CD4-positive, alpha-beta T cell treated with Interleukin-10 for 1 hour (primary cell): ENCODE measurements at places on chromosomes 2 and 18.

- no peak for DNase-seq
Observed at GRCh38 chr2:191821078-191821477, 25.8 kb downstream of the CAVIN2 start.

DNA sequence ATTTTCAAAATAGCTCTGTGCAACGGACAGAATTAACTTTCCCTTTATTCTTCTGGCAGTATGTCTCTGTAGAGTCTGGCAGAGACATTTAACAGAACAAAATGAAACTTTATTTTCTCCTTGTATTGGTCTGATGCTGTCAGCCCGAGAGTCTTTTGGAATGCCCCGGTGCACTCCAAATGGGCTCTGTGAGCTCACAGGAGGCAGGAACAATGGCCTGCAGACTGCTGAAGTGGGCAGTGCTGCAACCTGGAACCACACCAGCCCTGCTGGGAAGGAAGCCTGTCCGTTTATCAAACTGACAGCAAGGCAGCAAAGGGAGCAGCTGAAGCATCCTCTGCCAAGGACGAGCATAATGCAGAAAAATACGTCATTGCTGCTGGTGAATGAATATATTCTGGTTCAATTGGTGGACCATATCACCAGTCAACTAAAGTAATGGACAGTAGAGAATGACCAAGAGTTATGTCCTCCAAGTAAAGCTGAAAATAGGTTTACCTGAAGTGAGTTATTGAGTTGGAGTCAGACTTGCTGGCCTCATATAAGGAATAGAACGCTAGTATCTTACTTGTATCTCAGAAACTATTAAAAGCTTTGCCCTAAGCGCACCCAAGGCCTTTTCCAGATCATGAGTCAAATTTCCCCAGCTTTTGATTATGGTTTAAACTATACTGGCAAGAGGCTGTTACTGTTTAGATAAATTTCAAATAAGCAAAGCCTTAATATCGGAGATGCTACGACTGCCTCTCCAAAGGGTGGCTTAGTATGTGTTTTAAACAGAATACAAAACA is 207.6 kb upstream of the TANK start:
- no peak for DNase-seq

DNA sequence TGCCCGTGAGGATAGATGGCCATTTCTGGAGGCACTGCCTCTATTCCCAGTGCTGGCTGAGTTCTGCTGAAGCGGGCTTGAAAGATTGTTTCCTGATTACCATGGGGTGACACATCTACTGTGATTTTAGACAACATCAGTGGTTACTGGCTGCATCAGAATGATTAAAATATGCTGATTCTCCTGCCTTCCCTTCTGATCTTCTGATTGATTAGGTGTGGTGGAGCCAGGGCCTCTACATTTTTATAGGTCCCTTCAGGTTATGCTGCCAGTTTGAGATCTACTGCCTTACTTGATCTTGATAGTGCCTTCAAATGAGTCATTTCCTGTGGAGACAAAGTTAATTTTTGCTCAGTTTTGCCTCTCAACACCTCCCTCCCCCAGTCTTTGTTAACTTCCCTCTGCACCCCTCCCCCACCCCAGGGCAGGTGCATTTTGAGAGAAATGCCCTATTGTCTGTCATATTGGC is 31.6 kb upstream of the SNORC start:
- DNase-seq, result peak; percentile 75

- no peak for DNase-seq
Observed at GRCh38 chr18:69958422-69958821, 10.7 kb upstream of the CD226 start.

DNA sequence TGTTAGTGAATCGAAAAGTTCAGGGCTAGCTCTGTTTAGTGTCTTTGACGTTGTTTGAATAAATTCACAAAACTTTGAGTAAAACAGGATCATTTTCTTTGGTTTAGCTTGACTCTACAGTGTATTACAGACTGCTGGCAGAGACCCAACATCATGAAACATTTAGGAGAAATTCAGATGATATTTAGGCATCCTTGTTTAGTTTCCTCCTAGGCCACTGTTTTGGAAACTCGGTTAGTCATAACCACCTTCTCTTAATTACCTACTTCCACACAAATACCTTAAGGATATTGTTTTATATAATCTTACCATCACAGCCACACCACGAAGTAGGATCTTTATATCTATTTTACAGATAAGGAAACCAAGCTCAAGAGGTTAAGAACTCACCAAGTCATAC is 7.8 kb downstream of the LIMS1 start:
- DNase-seq, result no peak

- no peak for DNase-seq
Observed at GRCh38 chr2:213306316-213306942, 22.2 kb downstream of the SPAG16 start.

- peak; percentile 27 for DNase-seq
Observed at GRCh38 chr2:73070643-73071359, 711 bp downstream of the SFXN5 start.

DNA sequence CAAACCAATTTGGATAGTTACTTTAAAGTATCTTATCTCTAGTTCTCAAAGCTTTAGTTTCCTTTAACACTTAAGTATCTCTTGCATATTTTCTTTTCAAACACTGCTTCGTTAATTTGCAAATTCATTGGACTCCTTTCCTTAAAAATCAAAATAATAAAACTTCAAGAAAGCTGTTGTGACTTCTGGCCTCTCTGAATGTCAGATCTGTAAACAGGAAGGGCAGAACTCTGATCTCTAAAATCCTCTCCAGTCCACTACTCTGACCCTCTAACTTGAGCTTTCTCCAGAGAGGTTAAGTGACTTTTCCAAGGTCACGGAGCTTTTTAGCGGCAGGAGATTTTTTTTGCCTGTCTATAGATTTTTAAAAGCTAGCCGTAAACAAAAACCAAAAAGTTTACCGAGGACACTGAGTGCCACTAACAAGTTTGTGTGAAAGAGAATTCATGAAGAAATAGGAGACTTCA is 155.5 kb downstream of the TGIF1 start:
- no peak for DNase-seq

DNA sequence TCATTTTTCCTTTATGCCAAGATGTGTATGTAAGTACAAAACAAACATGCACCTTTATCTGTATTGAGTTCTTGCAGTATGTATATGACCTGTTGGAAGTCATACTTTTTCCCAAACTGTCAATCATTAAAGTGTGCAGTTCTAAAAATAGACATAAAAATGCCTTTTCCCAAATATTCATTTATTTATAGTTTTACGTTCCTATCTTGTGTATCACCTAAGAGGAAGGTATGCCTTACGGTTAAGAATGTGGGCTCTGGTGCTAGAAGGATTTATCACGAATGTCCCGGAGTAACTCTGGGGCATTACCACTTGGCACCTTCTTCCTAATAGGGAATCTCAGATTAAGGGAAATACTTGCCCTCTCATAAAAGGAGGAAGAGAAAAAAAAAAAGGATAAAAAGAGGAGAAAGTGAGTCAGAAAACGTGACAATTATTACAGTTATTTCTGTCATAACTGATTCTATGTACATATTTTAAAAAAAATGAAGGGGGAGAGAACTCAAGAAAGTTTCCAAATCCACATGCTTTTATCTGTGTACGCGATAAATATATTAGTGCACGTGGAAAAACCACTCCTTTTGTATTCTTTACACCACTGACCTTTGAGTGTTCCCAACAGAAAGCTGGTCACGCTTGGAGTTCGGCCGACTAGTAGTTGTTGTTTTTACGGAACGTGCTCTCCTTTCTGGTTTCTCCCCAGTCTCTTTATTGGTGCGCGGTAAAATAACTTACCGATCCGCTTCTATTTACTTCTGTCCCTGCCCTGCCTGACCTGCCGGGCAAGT is 721 bp downstream of the MCEE start:
- no peak for DNase-seq

GRCh38 chr2:240154606-240155005 is 14.1 kb upstream of the OTOS start:
- DNase-seq, result no peak

GRCh38 chr2:144738749-144739148 is 218.8 kb upstream of the ZEB2 start:
- DNase-seq, result no peak

DNA sequence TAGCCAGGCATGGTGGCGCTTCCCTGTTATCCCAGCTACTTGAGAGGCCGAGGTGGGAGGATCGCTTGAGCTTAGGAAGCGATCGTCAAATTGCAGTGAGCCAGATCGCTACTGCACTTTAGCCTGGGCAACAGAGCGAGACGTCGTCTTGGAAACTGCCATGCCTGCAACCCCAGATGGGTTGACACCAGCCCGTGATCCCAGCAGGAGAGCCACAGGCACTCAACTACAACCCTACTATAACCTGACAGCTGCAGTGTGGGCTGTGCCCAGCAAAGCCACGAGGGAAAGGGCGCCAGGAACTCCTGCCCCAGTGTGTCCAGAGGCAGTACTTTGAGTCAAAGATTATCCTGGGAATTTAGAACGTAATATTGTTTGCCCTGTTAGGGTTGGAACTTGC is 85.6 kb downstream of the SS18 start:
- DNase-seq, result no peak

DNA sequence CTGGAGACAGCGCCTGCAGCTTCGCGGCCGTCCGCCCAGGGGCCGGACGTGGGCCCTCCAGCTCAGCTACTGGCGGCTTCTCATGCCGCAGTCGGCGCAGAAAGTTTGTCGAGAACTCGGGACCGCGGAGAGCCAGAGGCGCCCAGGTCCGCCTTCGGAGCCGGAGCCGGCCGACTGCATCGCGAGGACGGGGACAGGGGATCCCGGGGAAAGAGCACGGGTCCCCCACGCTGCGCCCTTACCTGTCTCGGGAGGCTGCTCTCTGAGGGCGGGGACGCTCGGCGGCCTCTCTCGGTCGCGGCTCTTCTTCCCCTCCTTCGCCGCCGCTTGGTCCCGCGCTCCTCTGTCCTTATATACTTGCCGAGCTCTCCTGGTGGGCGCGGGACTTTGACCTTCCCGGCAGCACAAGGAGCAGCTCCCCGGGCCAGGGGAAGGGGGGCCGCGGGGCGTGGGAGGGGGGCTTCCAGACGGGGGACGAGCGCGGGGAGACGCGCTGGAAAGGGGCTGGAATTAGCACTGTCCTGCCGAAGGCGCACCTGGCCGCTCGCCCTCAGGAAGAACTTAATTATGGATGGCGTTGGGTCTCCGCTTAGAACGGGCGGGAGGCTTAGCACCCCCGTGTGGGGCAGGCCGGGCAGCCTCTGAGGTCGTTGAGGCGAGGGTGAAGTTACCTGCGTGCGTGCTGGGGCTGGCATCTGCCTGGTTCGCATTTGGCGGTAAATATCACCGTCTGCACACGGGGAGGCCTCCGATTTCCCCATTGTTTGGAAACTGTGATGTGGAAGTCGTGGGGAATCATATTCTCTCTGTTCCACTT is at the start of gene POMC:
TSS of gene POMC (minus strand) at position 325 of the 817 bp plus-strand sequence. CDS start 3,808 bp downstream, outside the sequence.
- DNase-seq, result peak; percentile 28

GRCh38 chr2:51441786-51442185 is 409.9 kb upstream of the NRXN1 start:
- no peak for DNase-seq

DNA sequence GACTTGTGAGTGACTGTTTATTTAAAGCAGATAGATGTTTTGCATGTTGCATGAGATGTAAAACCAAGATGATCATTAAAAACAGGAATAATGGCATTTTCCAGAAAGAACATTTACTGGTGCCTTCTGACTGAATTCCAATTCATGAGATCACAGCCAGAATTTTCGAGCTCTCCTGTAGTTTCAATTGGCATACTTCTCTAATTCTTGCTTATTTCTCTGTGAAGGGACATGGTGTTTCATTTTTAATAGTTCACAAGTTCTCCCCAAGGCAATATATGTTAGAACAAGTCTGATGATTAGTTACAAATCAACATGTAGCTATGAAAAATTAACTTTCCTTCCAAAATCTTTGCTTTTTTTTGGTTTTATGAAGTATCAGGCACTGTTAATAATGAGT is 105.7 kb downstream of the PDE1A start:
- DNase-seq, result no peak

- DNase-seq, result no peak
Observed at GRCh38 chr2:145090841-145091761, 571.2 kb upstream of the ZEB2 start.

DNA sequence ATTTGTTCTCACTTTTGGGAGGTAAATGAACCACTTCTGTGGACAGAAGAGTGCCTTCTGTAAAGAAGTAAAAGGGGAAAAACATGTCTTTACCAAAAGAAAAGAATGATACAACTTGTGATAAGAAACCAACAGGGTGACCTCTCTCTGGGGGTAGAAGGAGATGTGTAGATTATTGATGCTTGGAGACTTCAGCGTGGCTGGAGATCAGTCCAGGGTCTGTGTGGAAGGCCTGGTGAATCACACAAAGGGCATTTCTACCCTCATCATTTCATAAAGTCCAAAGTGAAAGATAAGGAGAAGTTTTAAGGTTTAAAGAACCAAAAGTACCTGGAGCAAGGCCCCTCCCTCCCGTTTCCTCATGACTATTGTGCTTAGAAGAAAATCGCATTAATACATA is 142.5 kb downstream of the NCK2 start:
- DNase-seq, result no peak

DNA sequence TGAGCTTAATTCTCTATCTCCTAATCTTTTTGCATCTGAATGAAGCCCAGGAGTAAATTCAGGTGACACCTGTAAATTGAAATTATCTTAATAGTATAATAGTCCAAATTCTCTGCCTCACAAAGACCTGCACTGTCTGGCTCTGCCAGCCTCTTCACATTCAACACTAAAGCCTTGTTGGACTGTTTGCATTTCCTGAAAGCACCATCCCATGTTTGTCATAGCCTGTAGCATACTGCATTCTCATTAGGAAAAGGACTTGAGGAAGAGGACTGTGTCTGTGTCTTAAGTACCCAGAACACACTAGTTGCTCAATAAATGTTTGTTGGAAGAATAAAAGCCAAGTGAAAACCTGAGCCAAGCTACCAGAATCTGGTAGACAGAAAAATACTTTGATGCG is 42.9 kb upstream of the GRHL1 start:
- no peak for DNase-seq

DNA sequence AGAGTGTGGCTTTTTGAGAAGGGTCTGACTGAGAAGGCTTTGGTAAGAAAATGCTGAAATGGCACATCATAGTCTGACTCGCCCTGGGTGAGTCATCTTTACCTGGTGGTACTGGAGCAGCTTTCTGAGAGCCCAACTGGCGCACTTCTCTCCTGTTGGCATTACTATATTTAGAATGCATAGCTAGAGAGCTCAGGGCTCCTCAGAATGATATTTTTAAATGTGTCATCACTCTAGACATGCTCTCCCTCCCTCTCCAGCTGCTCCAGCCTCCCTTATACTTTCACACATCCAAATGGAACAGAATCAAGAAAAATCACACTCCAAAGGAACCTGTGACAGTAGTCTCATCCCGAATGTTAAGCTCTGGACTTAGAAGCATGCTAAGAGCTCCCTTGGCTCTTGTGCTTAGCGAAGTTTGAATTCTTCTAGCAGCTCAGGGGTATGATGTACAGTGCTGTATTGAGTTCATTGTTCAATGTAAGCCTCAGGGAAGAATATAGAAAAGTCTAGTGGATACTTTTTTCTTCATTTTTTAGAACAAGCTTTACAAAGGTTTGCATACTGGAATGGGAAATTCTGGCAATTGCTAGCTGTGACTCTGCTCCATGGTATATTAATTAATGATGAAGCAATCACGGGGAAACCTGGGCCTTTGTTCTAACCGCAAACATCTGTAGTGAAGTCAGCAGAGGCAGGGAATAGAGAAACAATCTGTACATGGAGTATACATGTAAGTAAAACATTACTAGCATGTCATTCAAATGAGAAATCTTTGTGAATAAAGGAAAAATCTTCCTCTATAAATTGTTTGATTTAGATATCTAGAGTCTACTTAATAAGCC is 751.2 kb upstream of the NRXN1 start:
- no peak for DNase-seq
